ENCODE measurements at places on chromosomes 11 and 22.

GRCh38 chr22:36379593-36380361 lies 8.0 kb downstream of the MYH9 start:
- DNase-seq, result peak; percentile 84

DNA sequence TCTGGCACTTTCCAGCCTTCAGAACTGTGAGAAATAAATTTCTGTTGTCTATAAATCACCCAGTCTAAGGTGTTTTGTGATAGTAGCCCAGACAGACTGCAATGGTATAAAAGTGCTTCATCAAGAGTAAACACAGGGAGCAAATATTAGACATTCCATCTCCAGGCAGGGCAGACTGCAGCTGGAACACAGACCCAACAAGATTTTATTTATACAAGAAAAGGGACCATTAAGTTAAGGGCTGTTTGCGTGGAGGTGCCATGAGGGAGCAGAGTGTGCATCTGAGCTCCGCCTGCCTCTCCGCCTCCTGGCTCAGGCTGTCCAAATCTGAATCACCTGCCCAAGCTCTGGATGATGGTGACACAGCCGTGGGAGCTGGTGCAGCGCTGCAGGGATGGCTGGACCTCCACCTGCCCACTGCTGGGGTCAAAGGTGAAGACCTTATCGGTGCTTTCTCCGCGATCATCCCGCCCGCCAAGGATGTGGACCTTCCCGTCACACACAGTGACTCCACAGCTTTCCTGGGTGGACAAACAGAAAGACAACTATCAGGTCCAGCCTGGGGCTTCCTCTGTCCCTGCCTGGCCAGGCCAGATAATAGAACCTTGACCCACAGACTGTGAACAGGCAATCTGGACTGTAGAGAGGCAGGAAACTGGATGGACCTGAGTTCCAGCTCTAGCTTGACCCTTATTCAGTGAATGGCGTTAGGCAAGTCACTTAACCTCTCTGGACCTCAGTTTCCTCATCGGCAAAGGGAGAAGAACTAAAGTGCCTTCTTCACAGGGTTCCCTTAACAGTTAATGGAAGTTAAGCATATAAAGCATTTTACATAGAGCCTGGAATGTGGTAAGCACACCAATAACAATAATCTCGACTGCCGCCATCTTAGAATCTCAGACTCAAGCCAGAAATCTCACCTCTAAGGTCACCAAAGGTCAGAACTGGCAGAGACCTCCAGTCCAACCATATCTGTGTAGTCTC lies 10.5 kb downstream of the KLHL35 start:
- no peak for DNase-seq

GRCh38 chr11:119320776-119321524 lies 4.0 kb upstream of the MCAM start:
- DNase-seq, result peak; percentile 62

DNA sequence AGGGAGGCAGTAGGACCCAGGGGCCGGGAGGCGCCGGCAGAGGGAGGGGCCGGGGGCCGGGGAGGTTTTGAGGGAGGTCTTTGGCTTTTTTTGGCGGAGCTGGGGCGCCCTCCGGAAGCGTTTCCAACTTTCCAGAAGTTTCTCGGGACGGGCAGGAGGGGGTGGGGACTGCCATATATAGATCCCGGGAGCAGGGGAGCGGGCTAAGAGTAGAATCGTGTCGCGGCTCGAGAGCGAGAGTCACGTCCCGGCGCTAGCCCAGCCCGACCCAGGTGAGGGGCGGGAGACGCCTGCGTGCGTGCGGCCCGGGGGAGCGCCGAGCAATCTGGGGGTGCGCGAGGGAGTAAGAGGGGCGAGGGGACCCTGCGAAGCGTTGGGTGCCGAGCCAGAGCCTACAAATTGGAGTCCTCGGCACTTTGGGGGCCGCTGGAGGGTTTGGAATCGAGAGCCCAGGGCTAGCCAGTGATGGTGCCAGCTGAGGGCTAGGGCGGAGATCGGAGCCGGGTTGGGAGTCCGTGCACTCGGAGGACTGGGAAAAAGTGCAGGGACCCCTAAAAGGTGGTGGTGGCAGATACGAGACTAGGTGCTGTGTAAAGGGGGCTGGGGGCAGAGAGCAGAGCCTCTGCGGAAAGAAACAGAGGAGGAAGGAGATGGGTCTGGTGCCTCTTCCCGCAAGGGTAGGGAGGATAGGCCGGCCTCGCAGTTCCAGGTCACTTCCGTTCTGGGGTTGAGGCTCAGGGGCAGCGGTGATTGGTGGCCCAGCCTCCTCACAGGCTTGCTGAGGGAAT lies at the start of gene SERPINH1:
Gene SERPINH1 (plus strand): TSS at position 206 of the 788 bp plus-strand sequence. CDS start 4,097 bp downstream, outside the sequence.
- peak; percentile 89 for DNase-seq

GRCh38 chr11:133663135-133663985 lies 131.1 kb upstream of the OPCML start:
- DNase-seq, result no peak

GRCh38 chr22:28477556-28477955 lies 202.1 kb downstream of the TTC28 start:
- DNase-seq, result no peak

GRCh38 chr11:127334466-127334865 lies 333.9 kb upstream of the KIRREL3 start:
- no peak for DNase-seq

DNA sequence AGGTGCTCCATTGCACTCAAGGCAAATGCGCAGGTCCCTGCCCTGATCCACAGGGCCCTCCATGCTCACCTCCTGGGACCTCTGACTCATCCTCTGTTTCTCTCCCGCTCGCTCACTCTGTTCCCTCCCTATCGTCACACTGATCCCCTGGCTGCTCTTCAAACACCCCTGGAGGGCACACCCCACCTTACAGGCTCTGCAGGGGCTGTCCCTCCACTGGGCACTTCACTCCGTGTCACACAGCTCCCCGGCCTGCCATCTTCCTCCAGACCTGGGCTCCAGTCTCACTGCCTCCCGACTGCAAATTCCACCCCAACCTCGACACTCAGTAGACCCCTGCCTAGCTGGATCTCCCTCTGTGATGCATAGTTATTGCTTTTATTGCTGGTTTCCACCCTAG lies 91.5 kb upstream of the PRDM11 start:
- DNase-seq, result no peak

DNA sequence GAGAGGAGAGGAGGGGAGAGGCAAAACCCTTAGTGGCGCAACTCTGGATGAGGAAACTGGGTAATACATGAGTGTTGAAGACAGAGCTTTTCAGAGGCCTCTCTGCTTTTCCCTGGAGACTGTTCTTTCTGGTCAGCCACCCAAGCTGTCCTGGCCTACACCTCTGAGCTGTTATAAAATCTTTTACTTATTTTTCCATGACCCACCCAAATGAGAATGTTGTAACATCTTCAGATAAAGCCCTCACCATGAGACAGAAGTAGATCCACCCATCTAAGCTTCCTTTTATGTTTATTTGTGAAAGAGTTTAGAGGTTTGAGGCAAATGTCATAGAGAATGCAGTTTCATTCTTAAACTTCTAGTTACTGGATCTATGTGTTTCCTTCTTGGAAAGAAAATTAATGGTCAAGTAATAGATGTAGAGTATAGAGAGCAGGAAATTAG lies 20.3 kb upstream of the APLP2 start:
- DNase-seq, result no peak

- DNase-seq, result peak; percentile 45
These were observed 13.7 kb downstream of the CYB561A3 start for GRCh38 chr11:61347916-61348461.

DNA sequence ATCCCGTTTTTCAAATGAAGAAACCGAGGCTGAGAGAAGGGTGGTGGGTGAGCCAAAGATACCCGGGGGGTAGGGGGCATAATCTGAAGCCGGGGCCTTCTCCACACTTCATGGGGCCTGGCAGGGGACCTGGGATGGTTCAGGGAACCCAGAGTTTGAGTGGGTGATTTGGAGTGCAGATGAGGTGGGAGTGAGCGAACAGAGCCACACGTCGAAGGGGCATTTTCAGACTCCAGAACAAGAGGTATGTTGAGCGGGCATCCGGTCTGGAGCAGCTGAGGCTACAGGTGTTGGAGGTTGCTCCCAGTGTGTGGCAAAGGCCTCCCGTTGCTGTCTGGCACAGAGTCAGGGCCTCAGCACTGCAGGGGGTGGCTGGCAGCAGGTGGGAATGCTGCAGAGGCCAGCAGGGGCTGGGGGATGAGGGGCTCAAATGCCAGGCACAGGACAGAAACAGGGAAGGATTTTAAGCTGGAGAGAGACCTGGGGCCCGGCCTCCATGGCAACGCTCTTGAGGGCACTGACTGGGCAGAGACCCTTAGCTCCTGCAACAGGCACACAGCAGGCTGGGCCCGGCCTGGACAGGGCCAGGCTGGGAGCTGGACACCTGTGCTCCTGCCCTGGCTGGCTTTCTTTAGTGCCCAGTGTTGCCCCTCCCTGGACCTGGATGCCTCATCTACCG lies 46.2 kb downstream of the WNT11 start:
- no peak for DNase-seq

GRCh38 chr22:46749682-46750529 lies 11.9 kb upstream of the CERK start:
- DNase-seq, result no peak

- no peak for DNase-seq
These were observed 321.3 kb downstream of the BLID start for GRCh38 chr11:121794671-121795141.

Measured in tibial artery (tissue), 4 donors.